ENCODE measurements at places on chromosomes 3 and 15.
A peak's percentile ranks its signal among the peaks of the same experiment; 100 is the strongest.

DNA sequence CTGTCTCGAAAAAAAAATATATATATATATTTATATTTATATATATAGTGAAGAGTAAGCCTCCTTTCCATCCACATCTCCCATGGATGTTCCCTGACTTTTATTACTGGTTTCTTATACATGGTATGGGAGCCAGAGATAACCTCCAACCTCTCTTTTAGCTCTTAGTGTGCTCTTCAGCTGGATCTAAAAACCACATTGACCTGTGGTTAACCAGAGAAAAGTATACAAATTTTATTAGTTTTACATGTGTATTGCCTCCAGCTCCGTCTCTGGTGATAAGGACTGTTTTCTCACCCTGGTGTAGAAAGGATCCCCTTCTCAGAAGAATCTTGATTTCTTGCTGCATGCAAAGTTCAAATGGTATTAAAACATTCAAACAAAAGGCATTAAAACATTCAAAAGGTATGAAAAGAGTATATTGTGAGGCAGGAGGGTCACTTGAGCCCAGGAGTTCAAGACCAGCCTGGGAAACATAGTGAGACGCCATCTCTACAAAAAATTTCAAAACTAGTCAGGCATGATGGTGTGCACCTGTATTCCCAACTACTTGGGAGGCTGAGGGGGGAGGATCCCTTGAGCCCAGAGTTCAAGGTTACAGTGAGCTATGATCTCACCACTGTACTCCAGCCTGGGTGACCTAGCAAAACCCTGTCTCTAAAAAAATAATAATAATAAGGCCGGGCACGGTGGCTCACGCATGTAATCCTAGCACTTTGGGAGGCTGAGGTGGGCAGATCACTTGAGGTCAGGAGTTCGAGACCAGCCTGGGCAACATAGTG lies 13.5 kb upstream of the TTBK2 start:
- DNase-seq = no peak

- no peak for DNase-seq
These were observed 12.0 kb downstream of the BSN start for GRCh38 chr3:49566312-49566711.

GRCh38 chr3:30738605-30739004 lies 132.2 kb downstream of the TGFBR2 start:
- DNase-seq = no peak

DNA sequence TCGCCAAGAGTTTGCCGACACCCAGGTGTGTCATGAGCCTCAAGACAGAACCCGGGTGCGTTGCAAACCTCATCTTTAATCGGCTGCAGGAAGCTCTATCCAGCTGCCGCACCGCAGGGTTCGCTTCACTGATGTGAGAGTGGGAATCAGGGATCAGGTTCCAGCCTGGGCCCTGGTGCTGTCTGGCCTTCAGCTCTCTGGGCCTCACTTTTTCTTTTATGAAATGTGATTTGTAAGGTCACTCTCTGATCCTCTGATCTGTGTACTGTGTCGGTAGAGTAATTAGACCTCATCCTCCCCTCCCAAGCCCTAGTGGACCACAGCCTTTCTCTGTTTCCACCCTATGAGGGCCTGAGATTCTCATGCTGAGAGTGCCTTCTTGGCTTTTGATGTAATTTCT lies 202.8 kb upstream of the UBE2E1 start:
- no peak for DNase-seq

DNA sequence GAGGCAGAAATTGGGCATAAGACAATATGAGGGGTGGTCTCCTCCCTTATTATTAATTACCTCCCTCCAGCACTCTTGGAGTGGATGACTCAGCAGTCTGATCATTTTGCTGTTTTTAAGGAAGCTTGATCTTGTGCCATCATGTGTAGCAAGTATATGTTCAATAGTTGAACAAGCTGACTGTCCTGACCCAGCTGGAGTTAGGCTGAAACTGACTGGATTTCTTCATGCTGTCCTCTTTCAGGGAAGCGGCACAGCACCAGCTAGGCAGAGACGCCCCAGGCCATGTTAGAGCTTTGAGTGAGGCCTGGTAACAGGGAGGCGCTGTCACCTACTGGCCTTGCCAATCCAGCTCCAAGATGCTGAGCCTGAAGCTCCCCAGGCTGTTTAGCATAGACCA lies 54.4 kb upstream of the KIF23 start:
- no peak for DNase-seq

- DNase-seq = no peak
These were observed 392.6 kb upstream of the NAALADL2 start for GRCh38 chr3:174466471-174467054.

- DNase-seq = no peak
These were observed 28.3 kb downstream of the PRKCD start for GRCh38 chr3:53189276-53189675.

DNA sequence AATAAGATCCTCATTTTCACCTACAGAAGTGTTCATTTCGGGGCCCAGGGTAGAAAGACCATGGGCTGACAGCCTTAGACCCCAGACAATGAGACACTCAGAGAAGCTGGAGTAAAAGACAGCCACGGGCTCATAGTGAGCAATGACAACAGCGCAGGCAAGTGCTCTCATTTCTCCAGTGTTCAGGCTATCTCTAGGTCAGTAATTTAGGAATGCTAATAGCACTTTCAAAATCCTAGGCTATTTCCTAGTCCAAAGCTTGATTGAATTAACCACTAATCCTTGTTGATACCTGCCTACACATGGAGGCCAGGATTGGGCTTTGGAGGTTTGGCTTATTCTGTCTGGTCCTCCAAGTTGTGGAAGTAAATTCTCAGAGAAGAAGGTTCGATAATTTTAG lies 44.4 kb downstream of the FBN1 start:
- no peak for DNase-seq

DNA sequence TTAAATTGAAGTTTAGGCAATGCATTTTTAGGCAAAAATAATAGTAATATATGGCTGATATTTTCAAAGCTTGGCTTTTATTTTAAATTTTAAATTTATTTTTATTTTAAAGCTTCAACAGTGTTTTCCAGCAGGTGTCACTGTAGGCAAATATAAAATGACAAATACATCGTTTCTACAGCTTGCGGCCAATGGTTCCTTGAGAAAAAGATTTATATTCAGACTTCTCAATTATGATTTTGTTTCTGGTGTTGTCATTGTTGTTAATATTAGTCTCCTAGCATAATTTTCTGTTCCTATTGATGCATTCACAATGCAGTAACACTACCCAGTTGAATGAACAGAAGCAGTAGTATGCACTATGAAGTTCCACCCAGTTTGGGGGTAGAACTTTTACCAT lies 220.7 kb upstream of the DNAJC19 start:
- no peak for DNase-seq

- no peak for DNase-seq
These were observed 61.3 kb downstream of the TMCO5A start for GRCh38 chr15:37995461-37996347.

DNA sequence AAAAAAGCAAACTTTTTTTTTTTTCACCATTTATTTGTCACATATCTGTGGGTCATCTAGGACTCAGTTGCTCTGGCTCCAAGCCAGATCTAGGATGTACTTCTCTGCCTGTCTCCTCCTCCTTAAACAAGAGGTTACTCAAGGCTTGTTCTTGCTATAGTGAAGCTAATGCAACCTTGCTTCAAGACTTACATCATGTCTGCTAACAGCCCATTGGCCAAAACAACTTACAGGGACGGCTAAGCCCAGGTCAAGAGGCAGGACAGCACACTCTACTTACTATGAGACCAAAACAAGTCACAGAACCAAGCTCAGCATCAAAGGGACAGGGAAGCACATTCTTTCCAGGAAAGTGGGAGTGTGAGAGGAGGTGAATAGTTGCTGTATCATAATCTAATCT lies 123.8 kb upstream of the BNIP2 start:
- no peak for DNase-seq

DNA sequence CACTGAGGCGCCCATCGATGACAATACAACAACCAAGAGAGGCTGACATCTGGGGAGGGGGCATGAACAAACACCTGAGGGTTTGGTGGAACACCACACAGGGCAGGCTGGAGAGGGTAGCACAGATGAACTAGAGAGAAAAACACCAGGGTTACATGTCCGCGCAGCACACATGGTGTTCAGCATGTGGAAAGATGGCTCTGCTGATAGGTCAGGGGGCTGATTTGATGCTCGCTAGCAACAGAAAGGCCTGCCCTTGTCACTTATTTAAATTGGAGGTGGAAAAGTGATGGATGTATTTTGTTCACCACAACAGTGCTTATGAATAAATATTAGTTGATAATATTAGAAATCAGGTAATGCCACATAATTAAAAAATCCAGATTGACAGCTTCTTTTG lies 67.5 kb downstream of the FRMD4B start:
- no peak for DNase-seq

- DNase-seq = no peak
These were observed 348.4 kb upstream of the THBS1 start for GRCh38 chr15:39232512-39232911.

GRCh38 chr3:192816351-192816750 lies 89.0 kb upstream of the FGF12 start:
- no peak for DNase-seq

GRCh38 chr3:87148020-87148419 lies 79.1 kb upstream of the CHMP2B start:
- no peak for DNase-seq

- DNase-seq = no peak
These were observed 9.2 kb downstream of the RYR3 start for GRCh38 chr15:33320017-33320416.

- no peak for DNase-seq
These were observed 39.7 kb upstream of the VEPH1 start for GRCh38 chr3:157542711-157543500.

DNA sequence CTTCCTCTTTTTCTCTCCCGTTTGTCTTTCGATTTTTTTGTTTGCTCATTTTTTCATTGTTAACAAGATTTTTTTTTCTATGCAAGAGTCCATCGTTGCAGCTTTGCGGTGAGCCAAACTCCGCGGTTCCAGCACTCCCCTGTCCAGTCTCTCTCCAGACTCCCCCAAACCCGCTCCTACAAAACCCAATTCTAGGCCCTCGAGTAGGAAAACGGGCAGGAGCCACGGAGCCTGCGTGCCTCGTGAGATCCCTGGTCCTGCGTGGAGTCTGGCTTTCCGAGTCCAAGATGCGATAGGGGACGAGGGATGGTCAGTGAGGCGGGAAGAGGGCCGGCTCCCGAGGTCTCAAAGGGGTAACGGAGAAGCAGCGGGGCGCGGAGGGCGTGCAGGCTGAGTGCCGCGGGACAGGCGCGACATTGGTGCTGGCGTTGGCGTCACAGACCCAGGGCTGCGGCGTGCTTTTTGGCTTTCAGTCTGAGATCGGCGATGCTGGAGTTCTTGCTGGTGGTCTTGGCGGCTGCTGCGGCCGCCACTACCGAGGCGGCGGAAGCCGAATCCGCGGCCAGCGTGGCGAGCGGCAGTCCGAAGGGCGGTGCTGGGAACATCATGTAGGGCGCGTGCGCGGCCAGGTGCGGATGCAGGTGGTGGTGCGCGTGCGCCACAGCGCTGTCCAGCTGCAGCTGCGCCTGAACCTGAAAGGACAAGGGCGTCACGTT lies 8.5 kb downstream of the SHOX2 start:
- peak; percentile 47 for DNase-seq

- peak; percentile 50 for DNase-seq
These were observed 268.7 kb downstream of the XXYLT1 start for GRCh38 chr3:195001961-195002861.

DNA sequence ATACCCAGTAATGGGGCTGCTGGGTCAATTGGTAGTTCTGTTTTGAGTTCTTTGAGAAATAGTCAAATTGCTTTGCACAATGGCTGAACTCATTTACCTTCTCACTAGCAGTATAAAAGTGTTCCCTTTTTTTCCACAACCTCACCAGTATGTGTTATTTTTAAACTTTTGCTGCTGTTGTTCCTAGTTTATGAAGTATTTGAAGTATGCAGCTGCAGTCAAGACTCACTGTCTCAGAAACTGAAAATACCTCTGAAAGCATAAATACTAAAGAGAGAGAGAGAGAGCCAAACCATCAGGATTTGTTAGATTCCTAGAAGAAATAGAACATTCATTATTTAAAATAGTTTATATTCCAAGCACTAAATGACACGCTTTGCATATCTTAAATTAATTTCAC lies 764.2 kb downstream of the NTRK3 start:
- DNase-seq = no peak

GRCh38 chr3:42546691-42547213 lies 35.0 kb downstream of the SEC22C start:
- DNase-seq = no peak

GRCh38 chr3:30221619-30222018 lies 384.8 kb upstream of the TGFBR2 start:
- DNase-seq = no peak

DNA sequence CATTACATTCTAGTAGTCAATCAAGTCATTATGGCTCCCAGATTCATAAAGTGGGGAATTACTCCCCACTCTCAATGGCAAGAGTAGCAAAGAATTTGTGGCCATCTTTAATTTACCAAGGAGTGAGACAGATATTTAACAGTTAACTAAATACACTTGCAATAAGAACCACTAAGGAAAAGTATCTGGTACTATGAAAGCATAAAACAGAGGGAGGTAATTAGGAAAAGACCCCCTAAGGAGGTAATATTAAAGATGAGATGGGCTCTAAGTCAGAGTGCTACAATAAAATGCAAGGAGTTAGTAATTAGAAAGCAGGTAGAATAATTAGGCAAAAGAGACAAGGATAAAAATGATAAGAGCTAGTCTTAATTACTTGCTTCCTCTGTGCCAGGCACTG lies 301.9 kb downstream of the CHL1 start:
- no peak for DNase-seq

DNA sequence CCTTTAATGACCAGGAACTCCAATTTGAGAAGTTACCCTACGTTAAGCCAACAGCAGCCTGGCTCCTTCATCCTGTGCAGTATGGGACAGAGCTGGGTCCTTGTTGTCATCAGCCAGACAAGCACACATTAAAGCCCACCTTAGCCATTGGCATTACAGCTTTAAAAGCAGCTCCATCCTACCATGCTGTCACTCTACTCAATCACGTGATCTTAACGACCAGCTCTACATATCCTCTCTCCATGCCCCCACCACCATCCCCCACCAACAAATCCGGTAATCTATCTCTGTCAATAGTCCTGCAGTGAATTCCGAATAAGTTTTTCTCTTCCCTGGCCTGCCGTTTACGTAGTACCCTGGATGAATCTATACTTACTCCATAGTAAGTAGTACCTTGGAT lies 82.9 kb upstream of the DGKG start:
- DNase-seq = no peak

DNA sequence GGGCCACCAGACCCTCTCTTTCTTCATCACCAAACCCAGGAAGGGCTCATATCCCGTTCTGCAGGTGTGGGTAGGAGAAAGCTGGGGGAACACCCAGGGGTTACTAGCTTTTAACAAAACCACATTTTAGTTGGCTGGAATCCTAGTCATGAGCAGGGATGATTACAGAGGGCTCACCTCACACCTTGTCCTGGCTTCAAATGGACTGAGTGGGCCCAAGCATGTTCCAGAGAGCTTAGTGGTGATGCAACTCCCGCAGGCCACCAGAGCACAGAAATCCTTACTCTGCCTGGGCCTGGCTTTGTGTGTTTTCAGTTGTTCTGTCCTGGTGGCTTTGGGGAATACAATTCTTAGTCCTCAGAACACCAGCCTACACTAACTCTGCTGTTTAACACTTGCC lies 56.8 kb upstream of the RYK start:
- DNase-seq = no peak

GRCh38 chr3:31485196-31485595 lies 47.5 kb upstream of the STT3B start:
- DNase-seq = no peak

All from NCI-H187 (cell line).